Stimulated activated CD8-positive, alpha-beta memory T cell treated with anti-CD3 and anti-CD28 coated beads, Interleukin-15, amount 100 ng/mL, for 24 hours (primary cell): ENCODE measurements at places on chromosomes 2 and 18.

DNA sequence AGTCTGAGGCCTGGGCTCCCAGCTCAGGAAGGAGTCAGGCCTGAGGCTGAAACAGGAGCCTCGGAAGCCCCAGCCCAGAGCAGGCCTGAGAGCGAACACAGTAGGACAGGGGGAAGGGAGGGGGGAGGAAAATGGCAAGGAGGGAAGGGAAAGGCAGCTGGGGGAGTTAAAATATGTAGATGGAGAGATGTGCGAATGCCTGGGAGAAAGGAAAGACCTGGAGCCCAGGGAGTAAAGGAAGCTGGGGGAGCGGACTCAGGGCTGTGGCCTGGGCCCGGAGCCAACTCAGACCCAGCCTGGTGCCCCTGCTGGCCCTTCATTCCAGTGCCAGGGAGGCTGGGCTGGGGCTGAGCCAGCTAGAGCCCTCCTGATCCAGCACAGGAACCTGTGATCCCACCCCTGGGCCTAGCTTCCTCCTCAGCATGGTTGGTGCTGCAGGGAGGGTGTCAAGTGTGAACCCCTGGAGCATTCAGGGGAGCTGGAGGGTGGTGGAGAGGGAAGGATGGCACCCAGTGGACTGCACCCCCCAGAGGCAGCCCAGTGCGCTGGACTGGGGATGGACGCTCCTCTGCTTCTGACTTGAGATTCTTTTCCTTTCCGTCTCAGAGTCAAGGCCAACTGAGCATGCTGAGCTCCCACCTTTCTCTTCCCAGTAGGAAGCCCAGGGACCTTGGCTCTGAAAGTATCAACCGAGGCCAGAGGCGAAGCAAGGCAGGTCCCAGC is 46.3 kb downstream of the EMX1 start:
- DNase-seq, result no peak

DNA sequence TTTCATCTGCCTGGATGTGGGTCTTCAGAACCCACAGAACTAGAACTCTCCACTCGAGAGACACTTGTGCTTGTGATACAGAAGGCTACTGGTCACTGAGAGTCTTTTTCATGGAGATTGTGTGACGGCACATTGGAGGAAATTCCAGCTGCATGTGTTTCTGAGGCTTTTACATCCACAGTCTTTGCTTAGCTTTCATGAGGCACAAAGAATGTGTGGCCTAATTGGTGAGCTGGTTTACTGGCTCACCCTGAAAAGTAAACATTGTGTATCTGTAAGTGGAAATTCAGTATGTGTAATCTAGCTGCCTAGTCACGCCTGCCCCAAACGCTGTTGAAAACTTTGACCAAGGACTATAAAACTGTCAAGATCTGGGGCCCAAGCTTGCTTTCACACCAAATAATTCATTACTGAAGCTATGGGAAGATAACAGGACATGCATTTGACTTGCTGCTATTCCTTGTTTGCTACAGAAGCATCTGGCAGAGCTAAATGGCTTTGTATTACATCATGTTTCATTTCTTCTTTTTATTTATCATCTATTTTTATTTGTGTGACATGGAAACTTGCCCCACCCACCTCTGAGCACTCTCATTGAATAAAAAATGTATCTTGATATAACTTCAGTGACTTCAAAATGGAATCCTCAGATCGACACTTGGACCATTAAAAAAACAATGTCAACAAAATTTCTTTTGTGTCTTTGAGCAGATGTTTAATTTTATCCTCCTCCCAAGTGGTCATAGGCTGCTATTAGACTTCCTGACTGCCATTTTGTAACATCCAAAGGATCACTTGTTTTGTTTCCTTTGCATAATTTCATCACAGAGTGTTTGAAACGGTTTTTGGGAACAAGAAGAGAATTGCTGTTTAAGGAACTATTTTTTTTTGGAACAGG is 80.2 kb downstream of the EFEMP1 start:
- no peak for DNase-seq

DNA sequence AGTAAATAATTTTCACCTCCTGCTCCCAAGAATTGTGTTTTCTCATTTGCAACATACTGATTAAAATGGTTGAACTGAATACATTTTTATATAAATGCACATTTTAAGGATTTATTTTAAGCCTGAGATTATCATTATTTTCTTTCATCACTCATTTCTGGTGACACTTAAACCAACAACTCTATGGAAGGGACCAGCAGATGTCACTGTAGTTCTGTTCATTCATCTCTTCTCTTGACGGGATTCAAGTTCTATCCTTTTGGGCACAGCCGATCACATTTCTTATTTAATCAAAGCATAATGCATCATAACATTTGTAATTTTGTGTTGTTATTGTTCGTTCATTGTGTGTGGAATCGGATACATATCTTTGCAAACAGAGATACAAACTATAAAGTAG is 417.9 kb downstream of the HRH4 start:
- no peak for DNase-seq

GRCh38 chr2:97688062-97688827 is 18.7 kb downstream of the C2orf92 start:
- no peak for DNase-seq

DNA sequence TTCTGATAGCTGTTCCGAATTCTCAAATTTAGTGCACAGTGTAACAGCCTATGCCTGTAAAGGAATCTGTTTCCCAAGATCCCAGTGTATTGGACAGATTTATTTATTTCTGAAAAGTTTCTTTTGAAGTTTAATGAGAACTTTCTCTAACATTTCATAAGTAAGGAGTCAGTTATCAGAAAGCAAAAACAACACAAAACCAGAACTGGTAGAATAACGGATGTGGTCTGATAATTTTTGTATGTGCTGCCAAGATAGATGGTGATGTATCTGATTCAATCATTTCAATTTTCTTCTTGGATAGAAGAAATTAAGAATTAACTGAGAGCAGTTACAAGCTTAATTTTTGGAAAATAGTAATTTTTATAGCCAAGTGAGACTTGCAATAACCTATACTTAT is 374.3 kb downstream of the SOCS6 start:
- DNase-seq, result no peak

GRCh38 chr2:186503827-186504606 is 18.0 kb downstream of the ZC3H15 start:
- no peak for DNase-seq

- no peak for DNase-seq
These were observed 225.1 kb upstream of the KLHL29 start for GRCh38 chr2:23159746-23160405.

DNA sequence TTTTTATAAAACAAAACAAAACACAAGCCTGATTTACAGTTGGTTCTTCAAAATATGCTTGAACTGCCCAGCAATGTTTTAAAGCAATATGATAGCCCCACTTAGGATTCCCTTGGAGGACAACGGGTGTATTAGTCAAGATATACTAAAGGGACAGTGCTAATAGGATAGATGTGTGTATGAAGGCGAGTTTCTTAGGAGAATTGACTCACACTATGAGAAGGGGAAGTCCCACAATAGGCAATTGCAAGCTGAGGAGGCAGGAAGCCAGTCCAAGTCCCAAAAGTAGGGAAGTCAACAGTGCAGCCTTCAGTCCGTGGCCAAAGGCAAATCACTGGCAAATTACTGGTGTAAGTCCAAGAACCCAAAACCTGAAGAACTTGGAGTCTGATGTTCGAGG is 167.9 kb downstream of the CBLN2 start:
- no peak for DNase-seq
